Activated gamma-delta T cell treated with anti-CD3 and anti-CD28 coated beads, Interleukin-2, amount 50 U/mL, for 16 hours (primary cell): ENCODE measurements at places on chromosomes 2 and 18.

DNA sequence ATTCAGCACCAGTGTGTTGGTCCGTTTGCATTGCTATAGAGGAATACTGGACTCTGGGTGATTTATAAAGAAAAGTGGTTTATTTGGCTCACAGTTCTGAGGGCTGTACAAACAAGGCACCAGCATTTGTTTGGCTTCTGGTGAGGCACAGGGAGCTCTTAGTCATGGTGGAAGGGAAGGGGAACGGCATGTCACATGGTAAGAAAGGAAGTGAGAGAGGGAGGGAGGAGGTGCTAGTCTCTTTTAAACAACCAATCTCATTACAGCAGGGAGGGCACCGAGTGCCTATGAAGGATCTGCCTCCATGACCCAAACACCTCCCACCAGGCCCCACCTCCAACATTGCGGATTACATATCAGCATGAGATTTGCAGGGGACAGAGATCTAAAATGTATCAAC, 143.9 kb upstream of the DLX2 start:
- no peak for DNase-seq

GRCh38 chr2:225814554-225814953, 415.0 kb downstream of the NYAP2 start:
- no peak for DNase-seq

DNA sequence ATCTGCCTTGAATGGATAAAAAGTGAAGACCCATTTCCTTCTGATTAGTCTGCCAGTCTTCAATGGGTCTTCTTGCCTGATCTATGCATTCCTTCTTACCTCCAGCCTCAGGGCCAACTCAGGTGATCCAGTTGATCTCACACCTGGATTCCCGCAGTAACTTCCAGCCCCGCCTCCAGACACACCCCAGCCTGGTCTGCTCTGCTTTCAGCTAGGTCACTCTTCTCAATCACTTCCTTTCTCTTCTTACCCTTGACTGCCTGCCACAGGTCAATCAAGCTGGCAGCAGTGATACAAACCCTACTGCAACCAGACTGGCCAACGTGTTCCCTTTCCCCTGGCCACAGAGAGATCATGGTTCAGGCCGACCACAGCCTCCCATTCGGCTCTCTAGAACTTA, 263.6 kb downstream of the ZNF516 start:
- DNase-seq: no peak

DNA sequence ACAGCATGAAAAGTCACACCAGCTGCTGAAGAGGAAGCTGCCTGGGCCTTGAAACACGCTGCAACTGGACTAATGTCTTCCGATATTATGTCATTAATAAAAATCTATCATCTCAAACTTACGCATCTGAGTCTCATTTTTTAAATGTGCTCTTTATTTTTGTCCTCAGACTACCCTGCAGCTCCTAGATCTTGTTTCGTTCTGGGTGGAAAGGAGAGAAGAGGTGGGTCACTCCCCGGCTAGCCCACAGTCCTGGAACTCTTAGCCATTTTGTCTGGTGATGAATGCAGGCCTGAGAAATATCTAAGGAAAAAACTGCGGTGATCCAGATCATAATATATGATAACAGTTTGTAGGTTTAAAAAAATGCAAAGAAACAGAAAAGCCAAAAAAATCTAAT, 73.3 kb downstream of the TXNL1 start:
- DNase-seq: no peak

DNA sequence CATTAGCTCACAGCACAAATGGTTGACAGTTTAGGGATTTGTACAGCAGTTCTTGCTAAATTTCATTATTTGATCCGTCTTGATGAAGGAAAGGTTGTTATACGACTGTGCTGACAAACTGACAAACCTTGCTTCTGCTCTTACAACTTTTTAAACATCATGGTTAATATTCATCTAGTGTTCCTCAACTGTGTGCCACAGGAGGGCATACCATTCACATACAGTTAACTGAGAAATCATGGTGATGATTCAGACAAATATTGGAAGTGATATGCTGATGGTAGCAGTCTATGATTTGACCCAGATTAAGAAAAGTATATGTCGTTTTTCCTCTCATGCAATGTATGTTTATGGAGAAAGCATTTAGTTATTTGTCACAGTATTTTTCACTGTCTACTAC, 129.8 kb upstream of the FSIP2 start:
- no peak for DNase-seq

DNA sequence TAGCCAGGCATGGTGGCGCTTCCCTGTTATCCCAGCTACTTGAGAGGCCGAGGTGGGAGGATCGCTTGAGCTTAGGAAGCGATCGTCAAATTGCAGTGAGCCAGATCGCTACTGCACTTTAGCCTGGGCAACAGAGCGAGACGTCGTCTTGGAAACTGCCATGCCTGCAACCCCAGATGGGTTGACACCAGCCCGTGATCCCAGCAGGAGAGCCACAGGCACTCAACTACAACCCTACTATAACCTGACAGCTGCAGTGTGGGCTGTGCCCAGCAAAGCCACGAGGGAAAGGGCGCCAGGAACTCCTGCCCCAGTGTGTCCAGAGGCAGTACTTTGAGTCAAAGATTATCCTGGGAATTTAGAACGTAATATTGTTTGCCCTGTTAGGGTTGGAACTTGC, 85.6 kb downstream of the SS18 start:
- no peak for DNase-seq

GRCh38 chr2:206240327-206240726, 34.1 kb upstream of the ZDBF2 start:
- no peak for DNase-seq

DNA sequence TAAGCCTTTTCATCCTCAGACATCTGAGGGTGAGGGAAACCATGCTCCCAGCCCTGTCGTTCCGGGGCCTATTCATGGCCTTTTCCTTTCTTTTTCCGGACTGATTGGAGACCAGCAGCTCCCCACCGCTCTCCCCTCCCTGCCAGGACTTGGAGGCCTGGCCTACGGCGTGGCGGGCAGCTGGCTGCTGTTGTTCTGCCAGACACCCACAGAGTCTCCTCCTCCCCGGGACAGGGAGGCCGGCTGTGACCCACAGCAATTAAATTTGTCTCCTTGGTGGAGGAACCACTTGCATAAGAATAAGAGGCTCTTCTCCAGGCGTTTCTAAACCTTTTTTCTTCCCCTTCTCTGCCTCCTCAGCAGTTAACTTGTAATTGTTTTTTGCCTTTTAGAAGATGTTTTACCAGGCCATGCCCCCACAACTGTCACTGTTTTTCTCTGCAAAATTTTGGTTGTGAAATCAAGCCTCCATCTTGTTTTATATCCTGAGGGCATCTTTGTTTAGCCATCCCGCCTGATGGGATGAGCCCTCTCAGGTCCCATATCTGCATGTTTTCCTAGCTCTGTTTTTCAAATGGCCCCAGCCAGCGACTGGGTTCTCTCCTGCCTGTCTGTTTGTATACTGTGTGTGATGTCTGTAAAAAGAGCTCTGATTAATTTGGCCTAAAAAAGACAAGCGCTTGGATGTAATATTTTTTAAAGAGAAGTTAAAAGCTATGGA, 1060.0 kb upstream of the DDX18 start:
- no peak for DNase-seq

- no peak for DNase-seq
These were observed 94.7 kb upstream of the SP3 start for GRCh38 chr2:174059884-174060244.

DNA sequence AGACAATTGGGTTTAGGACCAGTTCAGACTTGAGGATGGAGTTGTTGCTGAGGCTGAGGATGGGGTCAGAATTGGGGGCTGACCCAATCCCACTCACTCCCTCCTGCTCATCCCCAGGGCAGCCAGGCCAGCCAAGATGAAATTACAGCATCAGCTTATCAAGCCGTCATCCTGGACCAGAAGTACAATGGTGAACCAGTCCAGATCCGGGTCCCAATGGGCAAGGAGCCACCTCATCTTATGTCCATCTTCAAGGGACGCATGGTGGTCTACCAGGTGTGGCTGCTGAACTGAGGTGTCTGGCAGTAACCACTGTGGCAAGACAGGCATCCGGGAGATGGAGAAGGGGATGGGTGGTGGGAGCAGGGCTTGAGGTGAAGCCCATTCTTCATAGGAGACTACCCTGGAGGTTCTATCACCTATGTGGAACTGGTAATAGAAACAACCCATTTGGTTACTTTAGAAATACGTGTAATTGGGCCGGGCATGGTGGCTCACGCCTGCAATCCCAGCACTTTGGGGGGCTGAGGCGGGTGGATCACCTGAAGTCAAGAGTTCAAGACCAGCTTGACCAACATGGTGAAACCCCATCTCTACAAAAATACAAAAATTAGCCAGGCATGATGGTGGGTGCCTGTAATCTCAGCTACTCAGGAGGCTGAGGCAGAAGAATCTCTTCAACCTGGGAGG, 13.9 kb downstream of the VIL1 start:
- DNase-seq: no peak
